ENCODE measurements at places on chromosomes 5 and 9.

- no peak for DNase-seq
Measured at GRCh38 chr9:129275626-129276247, 97.7 kb upstream of the IER5L start.

DNA sequence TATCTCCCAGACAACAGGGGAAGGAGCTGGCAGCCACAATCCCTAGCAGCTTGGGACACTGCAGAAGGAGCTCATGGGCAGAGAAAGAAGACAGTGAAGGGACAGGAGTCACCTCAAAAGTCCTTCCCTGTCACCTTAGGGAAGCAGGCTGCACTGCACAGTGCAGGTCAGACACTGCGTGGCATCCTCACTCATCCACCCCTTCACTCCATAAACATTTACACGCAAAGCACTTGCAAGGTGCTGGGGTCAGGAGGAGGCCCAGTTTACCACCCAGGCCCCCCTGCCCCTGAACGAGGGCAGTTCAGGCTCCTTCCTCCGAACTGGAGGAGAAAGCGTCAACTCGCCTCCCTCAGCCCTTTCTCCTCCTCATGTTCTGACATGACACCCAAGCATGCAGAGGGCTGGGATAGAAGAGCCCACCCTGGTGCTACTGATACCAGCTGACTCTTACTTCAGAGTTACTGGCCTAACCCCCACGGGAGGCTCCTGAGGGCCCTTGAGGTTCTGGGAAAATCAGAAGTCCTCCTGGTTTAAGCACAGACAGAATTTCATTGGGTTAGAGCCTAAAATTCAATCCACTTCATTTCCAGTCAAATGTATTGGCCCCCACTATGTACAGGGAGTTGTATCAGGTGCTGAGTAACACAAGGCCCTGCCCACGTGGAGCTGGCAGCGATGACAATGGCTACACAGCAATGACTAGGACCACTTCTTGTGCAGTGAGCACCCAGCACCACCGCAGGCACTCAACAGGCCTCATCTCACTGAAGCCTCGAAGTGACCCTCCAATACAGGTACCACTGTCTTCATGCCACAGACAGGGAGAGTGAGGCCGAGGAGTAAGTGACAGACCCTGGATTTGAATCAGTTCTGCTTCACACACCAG, 70.4 kb downstream of the RAPGEF1 start:
- no peak for DNase-seq

DNA sequence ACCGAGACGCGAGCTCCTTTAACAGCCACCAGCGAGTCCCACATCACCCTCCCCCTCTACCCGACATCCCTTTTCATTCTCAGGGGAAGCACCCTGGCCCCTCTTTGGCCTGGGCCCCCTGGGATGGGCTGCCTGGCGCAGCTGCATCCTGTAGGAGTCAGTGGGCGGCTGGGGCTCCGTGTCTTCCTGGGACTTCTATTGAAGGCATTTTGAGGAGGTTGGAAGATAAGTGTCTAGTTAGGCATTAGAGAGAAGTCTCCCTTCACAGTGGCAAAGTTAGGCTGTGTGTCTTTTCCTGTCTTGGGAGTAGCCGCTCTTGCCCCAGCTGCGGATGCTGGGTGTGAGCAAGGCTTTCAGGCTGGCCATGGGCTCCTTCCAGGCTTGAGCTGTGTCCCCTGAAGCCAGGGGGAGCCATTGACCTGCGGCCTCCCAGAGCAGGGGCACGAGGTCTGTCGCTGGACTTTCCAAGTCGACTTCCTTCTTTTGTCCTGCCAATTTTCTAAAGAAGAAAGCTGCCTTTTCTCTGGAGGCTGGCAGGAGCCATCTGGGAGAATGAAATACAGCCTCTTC, 18.6 kb upstream of the NKD2 start:
- DNase-seq: peak; percentile 80

DNA sequence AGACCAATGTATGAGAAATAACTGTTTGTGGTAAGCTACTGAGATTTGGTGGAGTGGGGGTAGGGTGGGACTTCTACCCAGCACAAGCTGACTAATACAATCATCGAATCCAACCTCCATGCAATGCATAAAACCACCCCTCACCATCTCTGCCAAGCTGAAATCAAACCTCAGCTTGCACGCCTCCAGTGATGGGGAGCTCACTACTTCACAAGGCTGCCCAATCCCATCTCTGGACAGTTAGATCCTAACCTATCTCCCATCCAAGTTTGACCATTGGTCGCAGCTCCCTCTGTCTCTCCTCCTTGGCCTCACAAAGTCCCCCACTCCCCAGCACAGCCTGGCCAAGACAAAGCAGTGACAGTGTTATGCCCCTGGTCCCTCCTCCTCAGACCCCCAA, 47.0 kb upstream of the HRH2 start:
- no peak for DNase-seq

DNA sequence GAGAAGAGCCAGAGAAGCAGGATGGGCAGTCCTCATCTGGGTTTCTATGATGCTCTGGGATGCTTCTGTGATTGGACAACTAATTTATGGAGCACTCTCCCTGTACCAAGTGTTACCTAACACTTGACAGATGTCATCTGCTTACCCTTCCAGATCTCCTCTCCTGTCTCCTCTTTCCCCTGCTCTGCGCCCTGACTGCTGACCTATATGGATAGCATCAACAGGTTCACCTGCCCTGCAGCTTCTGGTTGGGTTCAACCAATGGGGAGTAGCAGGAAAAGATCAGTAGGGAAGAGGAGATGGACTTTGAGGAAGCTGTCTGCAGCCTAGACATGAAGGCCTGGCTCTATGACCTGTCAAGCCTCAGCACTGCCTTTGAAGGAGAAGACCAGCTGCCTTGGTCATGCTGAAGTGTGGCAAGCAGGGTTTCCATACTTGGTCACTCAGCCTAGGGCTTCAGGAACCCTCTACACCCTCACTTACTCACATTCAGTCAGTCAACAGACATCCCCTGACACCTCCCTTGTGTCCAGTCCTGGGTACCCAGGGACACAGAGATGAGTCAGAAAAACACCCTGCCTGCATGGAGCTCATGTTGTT, 11.3 kb upstream of the P4HA2 start:
- no peak for DNase-seq

DNA sequence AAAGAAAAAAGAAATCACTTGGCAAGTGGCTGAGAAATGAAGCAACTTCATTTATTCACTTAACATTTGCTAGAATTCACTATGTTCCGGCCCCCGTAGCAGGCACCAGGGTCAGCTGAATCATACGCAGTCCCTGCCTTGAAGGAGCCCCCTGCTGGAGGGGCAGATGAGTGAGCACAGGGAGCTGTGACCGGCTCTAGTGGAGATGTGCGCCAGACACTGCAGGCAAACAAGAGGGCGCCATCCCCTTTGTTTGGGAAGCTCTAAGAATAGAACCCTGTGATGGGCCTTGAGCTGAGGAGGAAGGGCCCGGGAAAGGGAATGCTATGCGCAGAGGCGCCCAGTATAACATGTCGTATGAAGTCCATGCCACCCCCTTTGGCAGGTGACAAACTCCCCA, 20.2 kb upstream of the RPL26L1 start:
- DNase-seq: no peak

- DNase-seq: no peak
Measured at GRCh38 chr5:168819004-168819621, 239.9 kb upstream of the PANK3 start.

- no peak for DNase-seq
Measured at GRCh38 chr9:19269582-19269981, 39.1 kb downstream of the DENND4C start.

GRCh38 chr5:36646507-36647023, 40.2 kb downstream of the SLC1A3 start:
- no peak for DNase-seq

DNA sequence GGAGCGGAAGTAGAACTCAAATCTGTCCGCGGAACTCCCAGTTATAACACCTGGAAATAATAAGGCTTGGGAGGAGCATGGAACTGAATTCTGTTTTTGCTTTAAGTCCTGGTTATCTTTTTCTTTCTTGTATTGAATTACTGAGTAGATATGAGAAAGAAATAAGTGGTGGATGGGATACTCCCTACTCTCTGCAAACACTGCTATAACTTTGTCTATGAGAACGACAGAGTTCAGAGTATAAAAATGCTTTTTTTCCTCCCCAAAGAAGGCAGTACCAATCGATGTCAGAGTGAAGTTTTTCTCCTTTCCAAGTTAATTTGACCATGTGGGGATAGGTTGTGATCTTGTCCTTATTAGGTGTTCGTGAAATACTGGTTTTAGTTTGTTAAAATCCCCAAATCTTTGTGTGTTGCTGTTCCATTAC, 1.2 kb downstream of the RIC1 start:
- DNase-seq: no peak

DNA sequence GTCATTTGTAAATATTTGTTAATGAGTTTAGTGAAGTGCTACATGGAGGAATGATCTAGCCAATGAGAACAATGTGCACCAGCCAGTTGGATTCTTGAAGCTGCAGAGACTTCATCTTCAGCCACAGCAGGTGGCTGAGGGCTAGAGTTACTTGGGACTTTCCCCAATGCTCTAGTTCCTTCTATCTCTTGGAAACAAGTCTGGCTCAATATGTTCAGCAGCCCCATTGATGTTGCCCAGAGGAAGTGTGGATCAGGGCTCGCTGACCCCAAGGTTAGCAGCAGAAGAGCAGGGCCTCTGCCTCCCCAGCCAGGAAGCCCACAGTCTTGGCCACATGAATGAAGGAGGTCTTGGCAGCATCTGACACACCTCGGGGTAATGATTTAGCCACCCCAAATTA, 117.5 kb downstream of the SLC1A3 start:
- DNase-seq: peak; percentile 71

GRCh38 chr5:26763215-26763614, 275.2 kb downstream of the CDH9 start:
- no peak for DNase-seq

DNA sequence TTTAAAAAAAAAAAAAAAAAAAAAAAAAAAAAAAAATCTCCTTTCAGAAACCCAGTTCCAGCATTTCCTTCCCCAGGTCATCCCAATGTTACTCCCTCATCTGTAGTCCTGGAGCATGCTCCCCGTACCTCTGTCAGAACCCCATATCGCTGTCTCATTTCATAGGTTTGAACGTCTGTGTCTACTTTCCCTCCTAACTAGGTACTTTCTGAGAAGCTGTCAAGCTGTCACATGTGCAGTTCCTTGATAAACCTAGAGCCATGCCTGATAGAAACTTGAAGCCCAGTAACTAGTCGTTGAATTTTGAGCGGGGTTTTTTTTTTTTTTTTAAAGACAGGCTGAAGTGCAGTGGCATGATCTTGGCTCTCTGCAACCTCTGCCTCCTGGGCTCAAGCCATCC, 15.6 kb downstream of the EXOSC3 start:
- no peak for DNase-seq

DNA sequence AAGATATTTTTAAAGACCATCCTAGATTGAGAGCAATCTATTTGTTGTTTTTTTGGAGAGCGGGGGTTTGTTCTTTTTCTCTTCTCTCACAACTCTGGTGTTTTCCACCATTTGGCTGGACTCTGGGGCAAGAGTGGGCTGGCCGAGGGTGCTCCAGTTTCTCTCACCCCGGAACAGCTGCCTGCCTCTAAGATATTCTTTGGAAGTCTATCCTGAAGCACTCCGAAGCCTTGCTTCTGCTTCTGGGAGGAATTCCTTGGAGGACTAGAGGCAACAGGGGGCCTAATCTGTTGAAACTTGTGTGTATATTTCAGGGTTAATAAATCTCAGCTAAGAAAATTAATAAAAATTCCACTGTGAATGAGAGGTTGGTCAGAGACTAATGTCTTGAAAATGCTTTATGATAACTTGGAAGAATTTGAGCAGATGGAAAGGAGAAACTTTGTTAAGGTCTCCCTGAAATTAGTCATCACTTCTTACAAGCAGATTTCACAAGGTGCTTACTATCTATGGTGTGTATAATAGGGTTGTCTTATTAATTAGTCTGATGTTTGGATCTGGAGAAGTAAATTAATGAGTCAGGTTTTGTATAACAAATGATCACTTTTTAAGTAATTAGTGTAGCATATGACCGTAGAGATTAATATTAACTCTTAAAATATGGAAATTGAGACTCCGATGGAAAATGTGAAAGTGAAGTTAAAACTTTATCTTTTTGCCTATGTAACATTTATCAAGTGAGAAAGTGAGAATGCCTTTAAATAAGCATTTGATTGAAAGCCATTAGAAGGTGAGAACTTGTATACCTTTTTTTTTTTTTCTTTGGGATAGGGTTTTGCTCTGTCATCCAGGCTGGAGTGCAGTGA, 4.0 kb downstream of the MAN2A1 start:
- no peak for DNase-seq

DNA sequence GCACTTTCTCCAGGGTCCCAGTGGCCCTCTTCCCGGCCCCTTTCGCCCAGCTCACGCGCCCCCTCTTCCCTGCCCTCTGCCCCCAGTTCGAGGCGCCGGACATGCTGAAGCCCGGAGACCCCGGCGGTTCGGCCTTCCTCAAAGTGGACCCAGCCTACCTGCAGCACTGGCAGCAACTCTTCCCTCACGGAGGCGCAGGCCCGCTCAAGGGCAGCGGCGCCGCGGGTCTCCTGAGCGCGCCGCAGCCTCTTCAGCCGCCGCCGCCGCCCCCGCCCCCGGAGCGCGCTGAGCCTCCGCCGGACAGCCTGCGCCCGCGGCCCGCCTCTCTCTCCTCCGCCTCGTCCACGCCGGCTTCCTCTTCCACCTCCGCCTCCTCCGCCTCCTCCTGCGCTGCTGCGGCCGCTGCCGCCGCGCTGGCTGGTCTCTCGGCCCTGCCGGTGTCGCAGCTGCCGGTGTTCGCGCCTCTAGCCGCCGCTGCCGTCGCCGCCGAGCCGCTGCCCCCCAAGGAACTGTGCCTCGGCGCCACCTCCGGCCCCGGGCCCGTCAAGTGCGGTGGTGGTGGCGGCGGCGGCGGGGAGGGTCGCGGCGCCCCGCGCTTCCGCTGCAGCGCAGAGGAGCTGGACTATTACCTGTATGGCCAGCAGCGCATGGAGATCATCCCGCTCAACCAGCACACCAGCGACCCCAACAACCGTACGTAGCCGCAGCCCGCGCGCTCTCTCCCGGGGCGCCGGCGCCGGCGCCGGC, 1.0 kb downstream of the PRDM6 start:
- no peak for DNase-seq

DNA sequence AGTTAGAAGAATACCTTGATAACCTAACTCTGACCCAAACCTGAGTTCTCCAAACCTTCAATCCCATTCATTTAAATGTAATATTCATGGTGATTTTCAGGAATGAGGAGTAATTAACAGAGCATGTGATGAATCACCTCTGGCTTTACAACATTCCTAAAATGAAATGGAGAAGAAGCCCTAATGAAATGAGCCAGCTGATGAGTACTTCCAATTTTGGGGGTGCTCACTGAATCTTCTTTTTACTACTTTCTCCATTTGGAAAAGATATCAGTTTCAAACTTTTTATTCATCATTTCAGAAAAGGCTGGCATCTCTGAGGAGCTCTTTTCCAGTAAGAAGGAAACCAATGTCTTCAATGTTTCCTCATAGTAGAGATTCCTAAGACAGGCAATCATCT, 2.9 kb upstream of the SPINK5 start:
- DNase-seq: no peak

Data from inflammatory macrophage treated with lipopolysaccharide for 1 hour (primary cell).